Stimulated activated naive CD4-positive, alpha-beta T cell (primary cell): ENCODE measurements at places on chromosomes 2 and 18.

DNA sequence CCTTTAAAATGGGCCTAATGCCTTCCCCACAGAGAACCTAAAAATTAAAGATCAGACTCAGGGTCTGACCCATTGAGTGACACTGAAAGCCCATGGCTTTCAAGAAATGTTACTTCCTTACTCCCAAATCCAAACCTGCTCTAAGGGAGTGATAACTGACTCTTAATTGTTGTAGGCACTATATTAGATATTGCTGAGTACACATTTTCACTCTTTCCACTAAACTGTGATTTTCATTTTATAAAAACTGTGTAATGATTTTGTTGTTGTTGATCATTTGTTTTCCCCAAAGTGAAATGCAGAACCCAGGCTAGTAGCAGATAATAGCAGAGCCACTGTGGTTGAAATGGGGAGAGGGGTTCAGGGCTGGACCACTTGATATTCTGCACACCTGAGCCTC lies 87.1 kb downstream of the LRRTM1 start:
- no peak for DNase-seq

- no peak for DNase-seq
Observed at GRCh38 chr2:121360566-121361300, 75.7 kb upstream of the TFCP2L1 start.

- DNase-seq, result no peak
Observed at GRCh38 chr2:215885536-215885935, 127.8 kb downstream of the MREG start.

- no peak for DNase-seq
Observed at GRCh38 chr2:46997329-46997728, 81.7 kb upstream of the MCFD2 start.

GRCh38 chr2:174878537-174879147 lies 114.4 kb upstream of the CHRNA1 start:
- DNase-seq, result no peak

GRCh38 chr2:5748391-5748790 lies 56.2 kb downstream of the SOX11 start:
- no peak for DNase-seq

GRCh38 chr2:26340831-26341230 lies 5.1 kb upstream of the SELENOI start:
- DNase-seq, result no peak

GRCh38 chr2:178006710-178007109 lies 65.9 kb downstream of the PDE11A start:
- no peak for DNase-seq

- DNase-seq, result no peak
Observed at GRCh38 chr18:36532394-36532793, 234.9 kb downstream of the FHOD3 start.

- no peak for DNase-seq
Observed at GRCh38 chr18:2706903-2707302, 51.4 kb downstream of the SMCHD1 start.

DNA sequence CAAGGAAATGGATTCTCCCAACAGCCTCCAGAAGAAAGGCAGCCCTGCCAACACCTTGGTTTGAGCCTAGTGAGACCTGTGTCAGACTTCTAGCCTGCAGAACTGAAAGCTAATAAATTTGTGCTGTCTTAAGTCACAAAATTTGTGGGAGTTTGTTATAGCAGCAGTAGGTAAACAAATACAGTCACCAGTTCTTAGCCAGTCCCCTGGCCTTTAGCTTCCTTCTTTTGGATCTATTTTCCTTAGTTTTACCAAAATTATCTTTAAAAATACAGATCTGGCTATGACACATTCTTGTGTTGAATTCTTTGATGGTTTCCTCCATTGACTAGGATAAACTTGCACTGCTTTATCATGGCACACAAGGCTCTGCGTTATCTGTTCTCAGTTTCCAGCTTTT lies 697.9 kb upstream of the FANCL start:
- DNase-seq, result no peak

DNA sequence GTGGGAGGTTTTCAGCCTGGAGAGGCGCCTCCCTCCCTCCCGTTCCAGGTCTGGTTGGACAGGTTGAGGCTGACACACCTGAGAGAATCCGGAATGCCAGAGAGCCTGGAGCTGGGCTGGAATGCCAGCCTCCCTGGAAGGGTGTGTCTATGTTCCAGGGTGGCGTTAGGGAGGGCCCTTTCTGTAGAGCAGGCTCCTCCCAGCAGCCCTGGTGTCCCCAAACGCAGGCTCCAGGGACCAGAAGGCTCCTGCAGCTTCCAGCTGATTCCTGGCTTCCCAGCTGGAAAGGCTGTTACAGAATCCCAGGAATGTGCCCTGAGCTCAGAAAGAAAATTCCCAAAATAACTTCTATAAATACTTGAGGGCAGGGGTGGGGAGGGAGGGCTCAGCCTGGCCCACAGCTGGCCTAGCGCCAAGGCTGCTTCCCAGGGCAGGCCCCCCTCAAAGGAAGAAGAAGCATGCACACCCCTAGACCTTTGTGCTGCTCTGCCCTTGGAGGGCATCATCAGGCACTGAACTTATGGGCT lies 85.4 kb downstream of the STPG4 start:
- DNase-seq, result no peak

GRCh38 chr2:197571627-197572271 lies 55.9 kb downstream of the MOB4 start:
- DNase-seq, result no peak

GRCh38 chr2:55152475-55153412 lies 79.3 kb downstream of the CLHC1 start:
- no peak for DNase-seq

GRCh38 chr2:4408321-4408720 lies 704.9 kb downstream of the DCDC2C start:
- no peak for DNase-seq

- DNase-seq, result no peak
Observed at GRCh38 chr2:98778741-98779483, 48.0 kb upstream of the MGAT4A start.

GRCh38 chr18:51382081-51382480 lies 184.6 kb upstream of the MEX3C start:
- DNase-seq, result no peak

GRCh38 chr2:181268174-181268867 lies 188.9 kb upstream of the ITGA4 start:
- DNase-seq, result no peak

DNA sequence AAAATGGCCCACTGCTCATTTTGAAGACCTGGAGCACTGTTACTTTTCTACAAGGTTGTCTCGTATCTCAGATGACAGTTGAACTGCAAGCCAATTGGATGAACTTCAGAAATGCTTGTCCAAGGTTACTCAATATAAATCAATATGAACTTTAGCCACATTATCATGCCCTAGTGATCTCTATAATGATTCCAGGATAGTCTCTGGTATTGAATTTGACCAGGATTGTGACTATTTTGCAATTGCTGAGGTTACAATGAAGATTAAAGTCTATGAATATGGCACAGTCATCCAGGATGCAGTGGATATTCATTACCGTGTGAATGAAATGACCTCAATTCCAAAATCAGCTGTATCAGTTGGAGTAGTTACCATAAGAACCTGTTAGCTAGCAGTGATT lies 196.0 kb upstream of the RAB12 start:
- DNase-seq, result no peak

GRCh38 chr2:50840341-50841124 lies 191.4 kb downstream of the NRXN1 start:
- no peak for DNase-seq

DNA sequence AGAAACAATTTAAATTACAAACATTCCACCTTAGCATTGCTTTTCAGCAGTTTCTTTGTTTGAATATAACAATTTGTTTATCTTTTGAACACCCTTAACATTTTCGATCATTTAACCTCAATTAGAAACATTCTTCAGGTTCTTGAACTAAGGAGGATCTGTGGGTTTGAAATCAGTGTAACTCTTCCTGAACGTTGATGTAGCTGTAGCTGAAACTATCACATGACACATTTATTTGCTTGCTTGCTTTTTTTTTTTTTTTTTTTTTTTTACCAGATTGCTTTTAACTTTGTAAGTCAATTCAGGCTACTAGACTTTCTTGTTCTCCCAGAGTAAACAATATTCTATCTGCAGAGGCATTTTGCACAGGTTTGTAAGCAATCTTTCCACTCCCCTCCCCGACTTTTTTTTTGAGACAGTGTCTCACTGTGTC lies 47.6 kb downstream of the GPD2 start:
- no peak for DNase-seq

DNA sequence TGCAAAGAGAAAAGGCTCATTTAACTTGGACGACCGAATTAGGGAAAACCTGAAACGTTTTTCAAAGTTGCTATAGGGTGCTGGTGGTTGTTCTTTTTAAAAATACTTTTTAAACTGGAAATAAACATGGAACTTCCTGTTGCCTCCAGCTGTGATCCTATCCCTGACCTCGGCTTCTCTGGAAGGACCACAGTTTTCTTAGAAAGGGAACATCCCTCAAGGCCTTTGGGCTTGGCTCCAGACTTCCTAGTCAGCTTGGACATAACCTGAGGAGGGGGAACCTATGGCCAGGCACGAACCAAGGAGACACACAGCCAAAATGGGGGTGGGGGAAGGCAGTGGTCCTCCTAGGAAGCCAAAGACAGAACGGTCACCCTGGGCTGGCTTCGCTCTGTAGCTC lies 57.7 kb downstream of the CENPO start:
- DNase-seq, result no peak

DNA sequence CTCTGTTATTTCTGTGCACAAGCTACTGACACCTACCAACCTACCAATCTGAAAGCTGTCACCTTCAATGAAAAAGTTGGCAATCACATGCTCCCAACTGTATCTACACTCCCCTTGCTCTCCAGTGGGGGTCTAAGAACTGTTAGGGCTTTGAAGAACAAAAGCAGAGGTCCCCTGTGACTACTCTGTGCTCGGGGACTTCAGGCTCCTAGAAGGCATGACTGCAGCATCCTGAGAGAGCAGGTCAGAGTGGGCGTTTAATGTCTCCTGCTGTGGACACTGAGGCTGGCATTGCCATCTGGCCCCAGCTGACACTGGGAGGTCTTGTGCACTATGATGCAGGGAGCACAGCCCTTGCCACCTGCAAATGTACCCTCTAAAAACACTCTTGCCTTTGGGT lies 93.3 kb downstream of the ACTR2 start:
- no peak for DNase-seq
